ENCODE measurements at places on chromosomes 11 and 22. TPM values are rescaled to one million over a fixed set of nuclear protein-coding genes. Genes with fewer than 3 reads are reported as not detected.

Gene MCM5
- 83.5 TPM for total RNA-seq

Gene PHLDB1
- 64.3 TPM for total RNA-seq

Gene PGA4
- not detected for total RNA-seq

Gene SIAE
- total RNA-seq = 9.6 TPM

Gene RBMXL2
- not detected for total RNA-seq

Gene PIK3C2A
- 27.2 TPM for total RNA-seq

Gene PANX2
- 0.04 TPM for total RNA-seq

Gene GAL3ST3
- total RNA-seq = not detected

Gene OTOG
- not detected for total RNA-seq

Gene USH1C
- not detected for total RNA-seq

Gene PRR33
- total RNA-seq = not detected

Gene OR4D5
- not detected for total RNA-seq

Gene BDNF
- 0.08 TPM for total RNA-seq

Gene KREMEN1
- total RNA-seq = 13.8 TPM

Gene HBB
- not detected for total RNA-seq

Gene RELT
- total RNA-seq = 10.5 TPM

Gene CST6
- total RNA-seq = 0.34 TPM

Gene FZD4
- 0.76 TPM for total RNA-seq

Gene OR51E2
- not detected for total RNA-seq

Gene FXYD2
- 1.2 TPM for total RNA-seq

Gene VPREB1
- not detected for total RNA-seq

Gene CPT1A
- 9.9 TPM for total RNA-seq

Gene C11orf16
- total RNA-seq = not detected

Gene OR5B21
- not detected for total RNA-seq
